HS-27A (cell line): ENCODE measurements at places on chromosomes 11 and 22.

- DNase-seq: no peak
Measured at GRCh38 chr22:17820879-17821439, 46.7 kb upstream of the BID start.

- no peak for DNase-seq
Measured at GRCh38 chr22:27514601-27515523, 286.7 kb downstream of the MN1 start.

DNA sequence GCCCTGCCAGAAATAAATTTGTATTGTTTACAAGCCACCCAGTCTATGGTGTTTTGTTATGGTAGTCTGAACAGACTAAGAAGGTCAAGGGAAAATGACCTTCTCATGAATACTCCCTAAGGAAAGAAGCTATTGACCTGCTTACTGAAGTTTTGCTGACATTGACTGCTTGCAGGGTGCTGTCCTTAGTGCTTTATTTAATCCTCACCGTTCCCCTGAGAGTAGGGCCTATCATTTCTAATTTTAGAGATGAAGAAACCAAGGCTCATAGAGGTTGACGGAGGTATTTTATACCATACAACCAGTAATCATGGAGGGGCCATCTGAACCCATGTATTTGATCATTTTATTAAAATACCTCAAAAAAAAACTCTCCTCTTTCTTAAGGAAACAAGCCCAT, 66.7 kb upstream of the INCENP start:
- no peak for DNase-seq

GRCh38 chr11:76067099-76067498, 139.2 kb downstream of the WNT11 start:
- DNase-seq: no peak

DNA sequence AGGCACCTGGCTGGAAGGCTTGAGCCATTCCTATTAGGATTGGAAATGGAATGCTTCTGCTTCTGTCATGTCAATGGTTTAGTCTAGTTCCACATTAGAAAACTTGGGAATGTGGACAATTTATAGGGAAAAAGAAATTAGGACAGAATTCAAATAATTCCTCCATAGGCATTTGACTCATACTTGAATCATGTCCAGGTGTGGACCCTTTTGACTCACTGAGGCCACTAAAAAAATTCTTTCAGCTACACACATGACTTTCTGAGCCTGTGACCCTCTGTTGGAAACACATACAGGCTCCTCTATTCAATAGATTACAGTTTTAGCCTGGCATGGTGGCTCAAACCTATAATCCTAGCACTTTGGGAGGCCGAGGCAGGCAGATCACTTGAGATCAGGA, 100.5 kb downstream of the RASSF10 start:
- no peak for DNase-seq

- no peak for DNase-seq
Measured at GRCh38 chr22:38965614-38966379, 8.4 kb downstream of the APOBEC3A start.

- DNase-seq: peak; percentile 42
Measured at GRCh38 chr22:32079130-32080089, 36.3 kb downstream of the SLC5A1 start.

- DNase-seq: no peak
Measured at GRCh38 chr11:119157063-119157462, 8.2 kb downstream of the ABCG4 start.

DNA sequence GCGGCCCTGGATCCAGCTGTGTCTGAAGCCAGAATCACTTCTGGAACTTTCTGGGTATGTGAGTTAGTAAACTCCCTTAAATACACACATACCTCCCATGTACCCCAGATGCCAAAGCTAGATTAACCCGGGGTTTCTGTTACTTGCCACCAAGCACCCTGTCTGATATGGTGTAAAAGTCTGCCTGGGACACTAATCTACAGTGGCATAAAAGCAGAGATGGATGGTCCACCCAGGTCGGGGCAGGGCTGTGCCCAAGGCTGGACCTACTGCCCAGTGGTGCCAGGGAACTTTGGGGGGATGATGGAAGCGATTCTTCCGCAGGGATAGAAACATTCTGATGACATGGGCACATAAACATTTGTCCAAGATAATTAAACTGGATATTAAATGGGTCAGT, 12.7 kb downstream of the MRGPRF start:
- DNase-seq: no peak

DNA sequence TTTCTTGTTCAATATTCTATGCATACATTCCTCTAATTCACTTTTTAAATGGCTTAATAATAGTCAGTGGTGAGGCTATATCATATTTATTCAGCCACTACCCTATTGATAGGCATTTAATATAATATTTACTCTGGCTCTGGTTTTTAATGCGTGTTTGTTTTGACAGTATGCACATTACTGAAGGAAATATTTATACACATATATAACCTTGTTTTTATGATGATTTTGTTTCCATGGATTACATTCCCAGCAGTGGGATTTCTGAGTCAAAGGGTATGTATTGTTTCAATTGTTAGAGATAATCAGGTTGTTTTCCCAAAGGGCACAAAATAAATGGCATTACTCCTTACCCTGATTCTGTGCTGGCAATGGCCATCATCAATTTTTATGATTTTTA, 105.8 kb downstream of the UVRAG start:
- DNase-seq: no peak

DNA sequence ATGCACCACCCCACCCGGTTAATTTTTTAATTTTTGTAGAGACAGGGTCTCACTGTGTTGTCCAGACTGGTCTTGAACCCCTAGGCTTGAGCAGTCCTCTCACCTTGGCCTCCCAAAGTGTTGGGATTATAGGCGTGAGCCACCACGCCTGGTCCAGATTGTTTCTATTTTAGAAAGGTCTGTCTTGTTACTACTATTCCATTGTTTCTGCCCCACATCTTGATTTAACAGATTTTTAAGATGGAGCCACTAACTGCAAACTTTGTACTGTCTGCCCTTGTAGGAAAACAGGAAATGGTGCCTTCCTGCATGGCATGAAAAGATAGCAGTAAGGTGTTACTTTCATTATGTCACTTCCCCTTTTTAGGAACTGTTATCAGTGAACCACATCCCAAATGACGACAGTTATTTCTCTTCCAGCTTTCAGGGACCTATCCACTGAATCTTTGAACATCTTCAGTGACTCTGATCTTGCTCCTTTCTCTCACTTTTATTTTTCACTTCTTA, 23.2 kb downstream of the TAF1D start:
- DNase-seq: no peak

GRCh38 chr11:9090488-9091043, 833 bp downstream of the SCUBE2 start:
- DNase-seq: no peak

DNA sequence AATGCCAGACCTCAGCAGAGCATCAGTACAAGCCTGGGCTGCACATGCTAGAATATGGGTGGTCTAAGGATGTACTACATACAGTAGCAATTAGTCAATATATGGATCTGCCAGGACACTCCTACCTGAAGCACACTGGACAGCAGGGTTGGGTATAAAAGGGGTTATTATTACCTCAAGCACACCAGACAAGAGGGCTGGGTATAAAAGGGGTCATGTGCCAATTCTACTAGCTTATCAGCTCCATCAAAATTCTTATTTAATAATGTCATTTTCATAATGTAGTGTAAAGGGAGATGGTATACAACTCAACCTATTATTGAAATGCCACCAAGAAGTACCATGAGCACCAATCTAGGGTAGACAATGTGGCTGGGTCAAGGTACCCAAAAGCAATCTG, 44.7 kb upstream of the PRODH start:
- DNase-seq: no peak

DNA sequence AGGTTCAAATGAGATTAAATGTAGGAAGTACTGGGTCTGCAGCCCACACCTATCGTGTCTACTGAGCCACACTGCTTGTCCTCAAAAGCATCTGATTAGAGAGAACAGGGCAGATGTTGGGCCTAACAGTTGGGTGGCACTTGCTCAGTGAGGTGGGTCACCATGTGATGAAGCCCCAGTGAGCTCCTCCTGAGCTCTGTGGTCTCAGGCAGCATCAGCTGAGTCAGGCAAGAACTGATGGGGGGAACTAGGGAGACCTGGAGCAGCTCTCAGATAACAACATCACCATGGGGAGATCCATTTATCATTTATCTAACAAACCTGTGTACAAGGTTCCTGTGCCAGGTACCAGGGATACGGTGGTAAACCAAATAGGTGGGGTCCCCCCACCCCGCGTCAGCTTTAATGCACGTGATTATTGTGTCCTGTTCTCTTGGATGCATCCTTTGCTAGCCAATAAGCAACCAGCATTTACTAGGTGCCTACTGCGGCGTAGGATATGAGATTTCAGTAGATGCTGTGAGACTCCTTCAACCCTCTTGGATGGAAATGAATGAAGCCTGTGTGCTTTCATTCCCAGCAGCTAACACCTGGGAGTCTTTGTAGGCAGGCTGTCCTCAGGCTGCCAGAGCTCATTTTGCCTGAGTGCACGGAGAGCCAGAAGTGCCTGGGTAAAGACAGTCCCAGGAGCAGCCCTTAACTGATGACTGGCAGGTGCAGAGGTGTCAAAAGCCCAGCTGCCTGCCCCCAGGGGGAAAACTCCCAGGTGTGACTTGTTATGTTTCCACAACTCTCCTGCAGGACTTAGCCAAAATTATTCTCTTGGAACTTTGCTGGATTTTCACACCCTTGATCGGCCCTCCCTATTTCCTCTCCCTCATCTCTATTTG, 73.6 kb upstream of the NARS2 start:
- no peak for DNase-seq

DNA sequence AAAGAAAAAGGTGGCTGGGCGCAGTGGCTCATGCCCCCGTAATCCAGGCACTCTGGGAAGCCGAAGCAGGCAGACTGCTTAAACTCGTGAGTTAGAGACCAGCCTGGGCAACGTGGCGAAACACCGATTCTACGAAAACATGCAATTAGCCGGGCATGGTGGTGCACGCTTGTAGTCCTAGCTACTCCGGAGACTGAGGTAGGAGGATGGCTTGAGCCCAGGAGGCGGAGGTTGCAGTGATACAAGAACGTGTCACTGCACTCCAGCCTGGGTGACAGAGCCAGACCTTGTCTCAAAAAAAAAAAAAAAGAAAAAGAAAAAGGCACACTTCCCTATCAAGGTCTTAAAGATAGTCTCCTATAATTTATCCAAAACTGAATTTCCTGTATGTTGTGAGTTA, 39.4 kb downstream of the DGCR2 start:
- no peak for DNase-seq

DNA sequence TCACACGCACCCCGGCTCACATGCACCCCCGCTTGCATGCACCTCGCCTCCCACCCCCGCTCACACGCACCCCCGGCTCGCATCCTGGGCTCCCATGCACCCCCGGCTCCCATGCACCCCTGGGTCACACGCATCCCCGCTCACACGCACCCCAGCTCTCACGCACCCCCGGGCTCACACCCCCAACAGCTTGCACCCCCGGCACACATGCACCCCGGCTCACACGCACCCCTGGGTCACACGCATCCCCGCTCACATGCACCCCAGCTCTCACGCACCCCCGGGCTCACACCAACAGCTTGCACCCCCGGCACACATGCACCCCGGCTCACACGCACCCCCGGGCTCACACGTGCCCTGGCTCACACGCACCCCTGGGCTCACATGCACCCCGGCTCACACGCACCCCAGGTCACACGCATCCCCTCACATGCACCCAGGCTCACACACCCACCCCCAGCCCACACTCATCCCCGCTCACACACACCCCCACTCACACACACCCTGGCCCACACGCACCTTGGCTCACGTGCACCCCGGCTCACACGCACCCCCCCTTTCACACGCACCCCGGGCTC, 16.2 kb downstream of the TSPAN4 start:
- no peak for DNase-seq

DNA sequence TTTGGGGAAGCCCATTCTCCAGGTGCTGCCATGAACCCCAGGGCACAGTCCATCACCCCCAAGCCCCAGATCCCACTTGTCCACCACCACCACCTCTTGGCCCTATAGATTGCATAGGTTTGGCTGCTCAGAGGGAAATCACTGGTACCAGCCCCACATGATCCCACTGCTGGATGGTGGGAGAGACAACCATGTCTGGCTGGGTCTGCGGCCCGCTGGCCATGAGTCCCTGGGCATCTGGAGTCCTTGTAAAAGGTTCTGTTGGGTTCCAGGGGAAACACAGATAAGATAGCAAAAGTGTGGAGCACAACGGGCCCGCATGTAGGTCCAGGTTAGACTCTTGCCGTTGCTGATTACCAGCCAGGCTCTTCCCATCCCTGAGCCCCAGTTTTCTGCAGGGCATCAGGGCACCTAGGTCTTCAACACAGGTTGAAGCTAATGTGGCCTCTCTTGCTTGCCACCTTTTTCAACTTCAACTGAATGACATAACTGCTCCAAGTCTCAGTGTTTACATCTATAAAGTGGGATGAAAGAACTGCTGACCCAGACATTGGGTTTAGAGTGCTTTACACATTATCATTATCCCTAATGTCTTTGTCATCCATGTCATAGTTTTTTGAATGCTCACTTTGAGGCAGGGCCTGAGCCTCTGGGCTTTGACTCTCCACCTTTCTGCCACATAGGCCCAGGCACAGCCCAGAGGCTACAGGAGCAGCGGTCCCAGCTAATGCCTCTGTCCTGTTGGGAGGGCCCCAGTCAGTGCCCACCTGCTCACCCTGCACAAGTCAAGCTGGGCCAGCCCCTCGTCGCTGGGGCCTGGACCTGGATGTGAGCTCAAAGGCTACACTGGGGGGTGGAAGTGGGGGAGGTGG, 1.0 kb upstream of the TANGO2 start:
- DNase-seq: no peak

DNA sequence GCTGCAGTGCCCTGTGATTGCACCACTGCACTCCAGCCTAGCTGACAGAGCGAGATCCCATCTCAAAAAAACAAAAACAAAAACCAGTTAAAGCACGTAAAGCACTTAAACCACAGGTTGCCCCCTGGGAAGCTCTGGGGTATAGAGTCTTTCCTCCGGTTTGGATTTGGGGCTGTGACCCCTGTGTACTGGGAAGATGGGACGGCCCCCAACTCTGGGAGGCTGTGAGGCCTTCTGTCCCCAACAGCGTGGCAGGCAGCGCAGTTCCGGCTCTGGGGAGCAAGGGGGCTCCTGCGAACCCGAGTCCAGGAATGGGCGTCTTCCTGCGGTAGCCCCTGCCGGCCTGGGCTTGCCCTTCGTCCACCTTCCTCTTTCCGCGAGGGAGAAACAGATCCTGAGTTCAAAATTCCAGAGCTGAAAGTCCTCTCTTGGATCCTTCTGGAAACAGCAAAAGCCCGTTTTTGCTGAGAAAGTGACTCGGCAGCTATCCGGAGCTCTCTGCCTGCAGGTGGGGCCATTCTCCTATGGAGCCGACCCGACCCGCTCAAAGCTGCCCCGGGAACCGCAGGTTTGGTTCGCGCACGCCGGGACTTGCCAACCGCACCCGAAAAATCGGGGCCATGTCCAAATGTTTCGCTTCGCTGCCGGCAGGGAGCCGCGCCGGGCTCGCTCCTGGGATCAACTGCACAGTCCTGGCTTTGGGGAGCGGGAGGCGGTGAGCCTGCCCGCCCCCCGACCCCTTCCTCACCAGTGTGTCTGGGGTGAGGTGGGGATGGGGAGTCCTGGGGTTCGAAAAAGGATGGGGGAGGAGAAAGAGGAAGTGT, 36.3 kb upstream of the POLA2 start:
- no peak for DNase-seq
